ENCODE measurements at places on chromosomes 7 and 10.

DNA sequence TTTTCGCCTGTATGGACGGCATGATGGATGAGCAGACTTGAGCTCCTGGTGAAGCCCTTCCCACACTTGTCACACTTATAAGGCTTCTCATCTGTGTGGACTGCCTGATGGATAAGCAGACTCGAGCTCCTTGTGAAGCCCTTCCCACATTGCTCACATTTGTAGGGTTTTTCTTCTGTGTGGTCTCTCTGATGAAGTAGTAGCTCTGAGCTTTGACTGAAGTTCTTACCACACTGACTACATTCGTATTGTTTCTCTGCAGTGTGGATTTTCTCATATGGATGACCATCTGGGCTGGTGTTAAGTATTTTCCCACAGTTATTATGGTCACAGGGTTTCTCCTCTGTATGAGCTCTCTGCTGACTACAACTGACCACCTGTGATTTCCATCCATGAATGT, 17.2 kb downstream of the ZNF239 start:
- DNase-seq: no peak
- no peaks in the 10 kb centered on the region for H3K27me3 ChIP-seq
- no peak overlapping the region for H3K4me3 ChIP-seq
- H3K27ac ChIP-seq: no peak overlapping the region
- H3K36me3 ChIP-seq: peaks cover 6% of the 10 kb centered on the region
- H3K4me1 ChIP-seq: no peaks in the 10 kb centered on the region

- H3K4me3 ChIP-seq: no peak overlapping the region
- no peak overlapping the region for H3K27ac ChIP-seq
- H3K36me3 ChIP-seq: no peaks in the 10 kb centered on the region
- DNase-seq: no peak
- no peaks in the 10 kb centered on the region for H3K27me3 ChIP-seq
- H3K4me1 ChIP-seq: peaks cover 22% of the 10 kb centered on the region
These were observed 36.4 kb downstream of the ADAP1 start for GRCh38 chr7:918118-918425.

GRCh38 chr10:85594239-85594638, 772.4 kb downstream of the GRID1 start:
- no peak overlapping the region for H3K27ac ChIP-seq
- H3K36me3 ChIP-seq: no peaks in the 10 kb centered on the region
- H3K4me3 ChIP-seq: no peak overlapping the region
- no peaks in the 10 kb centered on the region for H3K27me3 ChIP-seq
- DNase-seq: no peak

- no peak for DNase-seq
- no peak overlapping the region for H3K27ac ChIP-seq
- H3K27me3 ChIP-seq: peaks cover 4% of the 10 kb centered on the region
- no peak overlapping the region for H3K4me3 ChIP-seq
These were observed 104.1 kb upstream of the LAMB4 start for GRCh38 chr7:108234281-108234680.

DNA sequence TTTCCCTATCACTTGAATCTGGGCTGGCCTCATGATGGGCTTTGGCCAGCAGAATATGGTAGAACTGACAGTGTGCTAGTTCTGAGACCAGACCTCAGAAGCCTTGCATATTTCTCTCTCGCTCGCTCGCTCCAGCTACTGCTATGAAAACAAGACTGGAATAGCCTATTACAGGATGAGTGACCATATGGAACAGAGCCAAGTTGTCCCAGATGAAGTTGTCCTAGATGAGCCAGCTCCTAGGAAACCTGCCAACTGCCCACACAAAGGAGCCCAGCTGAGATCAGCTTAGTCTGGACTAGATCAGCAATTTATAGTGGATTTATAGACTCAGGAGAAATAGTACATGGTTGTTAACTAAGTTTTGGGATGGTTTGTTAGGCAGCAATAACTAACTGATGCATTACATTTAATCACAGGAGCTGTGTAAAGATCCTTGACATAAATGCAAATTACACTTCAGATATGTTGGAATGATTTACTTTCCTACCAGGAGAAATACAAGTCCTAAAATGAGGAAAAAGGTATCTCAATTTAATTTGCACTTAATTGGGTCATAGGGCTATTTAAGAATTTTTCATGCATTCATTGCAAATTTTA, 6.8 kb upstream of the HECW1 start:
- no peak overlapping the region for H3K27ac ChIP-seq
- DNase-seq: no peak
- peaks cover 48% of the 10 kb centered on the region for H3K27me3 ChIP-seq
- H3K4me3 ChIP-seq: no peak overlapping the region
- no peaks in the 10 kb centered on the region for H3K36me3 ChIP-seq

- H3K4me3 ChIP-seq: no peak overlapping the region
- DNase-seq: no peak
- no peak overlapping the region for H3K27ac ChIP-seq
- H3K27me3 ChIP-seq: peaks cover 14% of the 10 kb centered on the region
- H3K36me3 ChIP-seq: no peaks in the 10 kb centered on the region
These were observed 14.4 kb upstream of the NPVF start for GRCh38 chr7:25242678-25243077.

- DNase-seq: no peak
- no peak overlapping the region for H3K4me3 ChIP-seq
- peaks cover 56% of the 10 kb centered on the region for H3K36me3 ChIP-seq
- peaks cover 34% of the 10 kb centered on the region for H3K4me1 ChIP-seq
- H3K27me3 ChIP-seq: no peaks in the 10 kb centered on the region
These were observed 14.4 kb downstream of the PDCD4 start for GRCh38 chr10:110885932-110886674.

DNA sequence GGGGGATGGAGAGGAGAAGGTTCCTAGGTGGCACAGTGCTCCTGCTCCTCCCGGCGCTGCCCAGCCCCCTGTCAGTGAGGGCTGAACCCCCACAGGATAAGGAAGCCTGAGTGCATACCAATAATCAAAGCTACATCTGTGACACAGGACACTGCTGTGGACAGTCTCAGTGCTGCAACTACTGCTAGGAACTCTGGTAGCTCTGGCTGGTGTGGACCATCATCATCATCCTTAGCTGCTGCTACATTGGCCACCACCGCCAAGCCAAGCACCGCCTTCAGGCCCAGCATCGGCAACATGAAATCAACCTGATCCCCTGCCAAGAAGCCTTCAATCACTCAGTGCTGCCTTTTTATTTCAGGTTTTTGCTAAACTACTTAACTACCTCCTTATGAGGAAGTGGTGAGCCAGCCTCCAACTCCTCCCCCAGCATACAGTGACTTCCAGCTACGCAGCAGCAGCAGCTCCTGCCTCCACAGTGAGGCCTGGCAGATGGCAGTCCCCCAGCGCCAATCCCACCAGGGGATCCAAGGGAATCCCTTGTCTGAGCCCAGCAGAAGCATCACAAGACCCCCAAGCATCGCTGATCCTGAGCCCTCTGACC, 32.1 kb upstream of the SLC26A4 start:
- no peak overlapping the region for H3K4me3 ChIP-seq
- H3K27ac ChIP-seq: peak overlapping the region; percentile 74
- peaks cover 20% of the 10 kb centered on the region for H3K4me1 ChIP-seq
- peak; percentile 13 for DNase-seq
- H3K36me3 ChIP-seq: peaks cover 4% of the 10 kb centered on the region

GRCh38 chr7:134845461-134845860, 66.0 kb downstream of the CALD1 start:
- DNase-seq: no peak
- H3K27ac ChIP-seq: no peak overlapping the region
- peaks cover 3% of the 10 kb centered on the region for H3K36me3 ChIP-seq
- no peaks in the 10 kb centered on the region for H3K27me3 ChIP-seq
- peaks cover 16% of the 10 kb centered on the region for H3K4me1 ChIP-seq

GRCh38 chr7:30659312-30659711, 22.9 kb downstream of the CRHR2 start:
- no peak overlapping the region for H3K4me3 ChIP-seq
- DNase-seq: no peak
- H3K27ac ChIP-seq: no peak overlapping the region
- H3K36me3 ChIP-seq: no peaks in the 10 kb centered on the region
- no peaks in the 10 kb centered on the region for H3K4me1 ChIP-seq
- no peaks in the 10 kb centered on the region for H3K27me3 ChIP-seq

- H3K4me1 ChIP-seq: no peaks in the 10 kb centered on the region
- H3K27ac ChIP-seq: no peak overlapping the region
- DNase-seq: no peak
- no peaks in the 10 kb centered on the region for H3K36me3 ChIP-seq
These were observed 74.6 kb downstream of the XRCC2 start for GRCh38 chr7:152601305-152601798.

DNA sequence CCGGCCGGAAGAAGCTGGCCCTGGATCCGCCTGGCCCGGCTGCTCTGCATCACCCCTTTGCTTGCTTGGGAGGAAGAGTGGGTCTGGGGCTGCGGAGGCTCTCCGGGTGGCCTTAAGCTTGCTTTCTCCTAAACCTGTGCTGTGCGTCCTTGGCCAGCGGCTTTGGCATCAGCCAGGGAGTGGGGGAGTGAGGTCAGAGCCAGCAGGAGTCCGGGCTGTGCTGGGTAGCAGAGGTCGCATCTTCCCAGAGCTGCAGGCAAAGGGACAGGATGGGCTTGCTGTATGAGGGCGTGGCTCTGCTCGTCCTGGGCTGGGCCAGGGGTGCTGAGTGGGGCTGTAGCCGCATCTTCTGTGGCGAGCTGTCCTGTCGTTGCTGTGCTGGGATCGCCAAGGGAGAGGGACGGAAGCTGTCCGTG, 21.1 kb downstream of the BNIP3 start:
- DNase-seq: no peak
- no peaks in the 10 kb centered on the region for H3K27me3 ChIP-seq
- H3K27ac ChIP-seq: peak overlapping the region; percentile 54

GRCh38 chr7:26046878-26047277, 105.1 kb upstream of the NFE2L3 start:
- H3K4me3 ChIP-seq: no peak overlapping the region
- no peaks in the 10 kb centered on the region for H3K36me3 ChIP-seq
- no peaks in the 10 kb centered on the region for H3K4me1 ChIP-seq
- DNase-seq: no peak
- no peak overlapping the region for H3K27ac ChIP-seq
- H3K27me3 ChIP-seq: peaks cover 39% of the 10 kb centered on the region

GRCh38 chr10:5557040-5557721, 32.4 kb downstream of the CALML3 start:
- peaks cover 6% of the 10 kb centered on the region for H3K27me3 ChIP-seq
- H3K36me3 ChIP-seq: no peaks in the 10 kb centered on the region
- H3K4me1 ChIP-seq: peaks cover 25% of the 10 kb centered on the region
- no peak overlapping the region for H3K4me3 ChIP-seq
- H3K27ac ChIP-seq: no peak overlapping the region

- no peak overlapping the region for H3K4me3 ChIP-seq
- no peaks in the 10 kb centered on the region for H3K4me1 ChIP-seq
- no peak overlapping the region for H3K27ac ChIP-seq
- no peaks in the 10 kb centered on the region for H3K27me3 ChIP-seq
These were observed 25.5 kb upstream of the PCBD1 start for GRCh38 chr10:70913893-70914240.

DNA sequence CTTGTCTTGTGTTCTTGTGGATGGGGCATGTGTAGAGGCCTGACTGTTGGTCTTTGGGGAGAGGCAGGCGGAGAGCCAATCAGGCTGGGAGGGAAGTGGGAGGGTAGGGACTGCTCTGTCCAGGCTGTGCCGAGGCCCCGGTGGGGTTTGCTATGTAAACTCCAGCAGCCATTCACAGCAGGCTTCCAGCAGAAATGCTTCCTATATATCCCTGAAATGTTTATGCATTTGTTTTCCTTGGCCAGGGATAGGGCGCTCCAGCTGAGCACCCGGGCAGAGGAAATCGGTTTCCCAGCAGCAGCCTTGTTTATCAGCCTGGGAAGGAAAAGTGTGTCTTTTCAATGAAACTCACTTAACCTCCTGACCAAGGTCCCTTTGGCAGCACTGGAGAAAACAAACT, 18.3 kb upstream of the AQP1 start:
- H3K27ac ChIP-seq: no peak overlapping the region
- DNase-seq: no peak
- H3K36me3 ChIP-seq: no peaks in the 10 kb centered on the region
- H3K27me3 ChIP-seq: no peaks in the 10 kb centered on the region
- no peak overlapping the region for H3K4me3 ChIP-seq

- H3K4me1 ChIP-seq: no peaks in the 10 kb centered on the region
- no peaks in the 10 kb centered on the region for H3K27me3 ChIP-seq
- DNase-seq: no peak
- H3K4me3 ChIP-seq: no peak overlapping the region
- H3K36me3 ChIP-seq: no peaks in the 10 kb centered on the region
These were observed 75.9 kb upstream of the HGF start for GRCh38 chr7:81845744-81846241.

DNA sequence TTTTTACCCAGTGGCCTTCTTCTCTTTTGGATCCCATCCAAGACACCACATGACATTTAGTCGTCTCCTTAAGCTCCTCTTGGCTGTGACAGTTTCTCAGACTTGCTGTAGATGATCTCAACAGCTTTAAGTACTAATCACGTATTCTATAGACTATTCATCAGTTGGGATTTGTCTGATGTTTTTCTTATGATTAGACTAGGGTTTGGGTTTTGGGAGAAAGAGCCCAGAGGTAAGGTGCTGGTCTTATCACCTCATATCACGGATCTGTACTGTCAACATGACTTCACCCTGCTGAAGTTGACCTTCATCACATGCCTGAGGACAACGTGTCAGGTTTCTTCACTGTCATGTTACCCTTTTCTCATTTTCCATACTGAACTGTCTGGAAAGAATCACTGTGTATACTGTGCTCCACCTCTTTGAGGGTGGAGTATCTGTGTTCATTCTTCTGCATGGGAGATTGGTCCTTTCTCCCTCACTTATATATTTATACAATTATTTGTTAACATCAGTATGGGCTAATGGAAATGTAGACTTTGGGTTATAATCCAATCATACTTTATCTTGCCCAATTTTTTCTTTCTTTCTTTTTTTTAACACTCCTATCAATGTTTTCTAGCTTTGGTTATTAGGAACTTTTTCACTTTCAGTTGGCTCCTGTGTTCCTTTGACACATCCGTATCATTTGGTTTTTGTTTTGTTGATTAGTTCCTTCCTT, 6.4 kb upstream of the HKDC1 start:
- H3K27ac ChIP-seq: peak overlapping the region; percentile 88
- DNase-seq: no peak
- peaks cover 47% of the 10 kb centered on the region for H3K4me1 ChIP-seq
- peaks cover 7% of the 10 kb centered on the region for H3K36me3 ChIP-seq
- H3K4me3 ChIP-seq: no peak overlapping the region

DNA sequence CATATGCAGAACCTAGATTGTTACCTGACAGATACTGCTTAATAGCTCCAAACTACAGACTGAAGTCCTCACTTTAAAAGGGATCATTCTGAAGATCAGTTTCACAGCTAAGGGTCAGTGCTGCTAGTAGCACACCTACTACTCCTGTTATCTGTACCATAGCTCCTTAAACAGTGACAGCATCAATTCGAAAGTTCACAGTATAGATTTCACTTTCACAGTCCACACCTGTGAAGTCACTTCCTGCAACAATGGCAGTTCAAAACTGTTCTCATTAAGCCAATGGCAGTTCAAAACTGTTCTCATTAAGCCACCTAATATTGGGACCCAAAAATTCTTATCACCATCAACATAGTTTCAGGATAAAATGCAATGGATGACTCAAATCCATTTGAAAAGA, 10.7 kb upstream of the FHIP2A start:
- H3K27ac ChIP-seq: peak overlapping the region; percentile 88
- peaks cover 28% of the 10 kb centered on the region for H3K4me1 ChIP-seq
- peak; percentile 20 for DNase-seq
- H3K4me3 ChIP-seq: no peak overlapping the region
- H3K36me3 ChIP-seq: peaks cover 8% of the 10 kb centered on the region

Data from activated CD4-positive, alpha-beta T cell treated with anti-CD3 and anti-CD28 coated beads, Interleukin-2, amount 10 ng/mL, durations not matched to agents 7 days and 5 days (primary cell).